EH (cell line): ENCODE measurements at places on chromosomes 11 and 22.

- peak; percentile 59 for DNase-seq
Observed at GRCh38 chr11:27116684-27117083, 76.1 kb downstream of the BBOX1 start.

GRCh38 chr11:98559961-98560360 is 460.8 kb upstream of the CNTN5 start:
- DNase-seq = no peak

DNA sequence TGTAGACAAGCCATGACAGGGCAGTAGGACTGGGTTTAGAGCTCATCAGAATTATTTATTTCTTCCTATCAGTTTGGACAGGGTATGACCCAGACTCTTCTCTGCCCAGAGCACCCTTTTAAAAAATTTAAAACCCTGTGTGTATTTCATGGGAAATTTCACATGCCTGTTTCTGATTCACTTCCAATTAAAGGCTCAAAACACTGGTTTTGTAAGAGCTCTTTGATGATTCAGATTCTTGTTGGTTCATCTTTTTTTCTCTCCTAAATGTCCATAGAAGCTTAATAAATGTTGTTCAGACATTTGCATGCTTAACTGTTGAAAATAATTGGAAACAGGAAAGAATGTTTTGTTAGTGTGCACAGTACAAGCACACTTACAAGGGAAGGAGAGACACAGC is 13.8 kb downstream of the FLI1 start:
- DNase-seq = peak; percentile 87

- no peak for DNase-seq
Observed at GRCh38 chr22:33766091-33766490, 154.2 kb downstream of the LARGE1 start.

- DNase-seq = peak; percentile 78
Observed at GRCh38 chr11:62108971-62109404, 14.8 kb upstream of the INCENP start.

- no peak for DNase-seq
Observed at GRCh38 chr22:49628391-49629260, 199.0 kb downstream of the BRD1 start.

DNA sequence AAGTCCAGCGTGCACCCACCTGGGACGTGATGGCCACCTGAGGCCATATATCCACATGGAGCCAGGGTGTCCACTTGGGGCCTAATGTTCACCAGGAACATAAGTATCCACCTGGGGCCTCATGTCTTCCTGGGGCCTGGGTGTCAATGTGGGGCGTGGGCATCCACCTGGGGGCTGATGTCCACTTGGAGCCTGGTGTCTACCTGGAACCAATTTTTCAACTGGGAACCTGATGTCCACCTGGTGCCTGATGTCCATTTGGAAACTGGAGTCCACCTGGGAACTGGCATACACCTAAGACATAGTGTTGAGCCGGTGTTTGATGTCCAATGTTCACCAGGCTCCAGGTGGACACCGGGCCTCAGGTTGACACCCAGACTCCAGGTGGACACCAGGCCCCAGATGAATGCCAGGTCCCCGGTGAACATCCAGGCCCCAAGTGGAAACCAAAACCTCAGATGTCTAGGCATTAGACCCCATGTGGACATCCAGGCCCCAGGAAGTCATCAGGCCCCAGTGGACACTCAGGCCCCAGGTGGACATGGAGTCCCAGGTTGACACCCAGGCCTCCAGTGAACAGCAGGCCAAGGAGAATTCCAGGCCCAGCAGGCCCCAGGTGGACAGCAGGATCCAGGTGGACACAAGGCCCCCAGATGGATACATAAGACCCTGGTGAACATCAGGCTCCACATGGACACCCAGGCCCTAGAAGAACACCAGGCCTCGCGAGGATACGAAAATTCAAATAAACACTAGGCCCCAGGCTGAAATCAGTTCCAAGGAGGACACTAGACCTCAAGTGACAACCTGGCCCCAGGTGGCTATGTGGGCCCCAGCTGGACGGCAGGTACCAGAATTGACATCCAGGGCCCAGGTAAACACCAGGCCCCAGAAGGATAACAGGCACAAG is 56.0 kb upstream of the SEPTIN5 start:
- DNase-seq = no peak

GRCh38 chr22:17257121-17258001 is 38.1 kb upstream of the ADA2 start:
- no peak for DNase-seq

DNA sequence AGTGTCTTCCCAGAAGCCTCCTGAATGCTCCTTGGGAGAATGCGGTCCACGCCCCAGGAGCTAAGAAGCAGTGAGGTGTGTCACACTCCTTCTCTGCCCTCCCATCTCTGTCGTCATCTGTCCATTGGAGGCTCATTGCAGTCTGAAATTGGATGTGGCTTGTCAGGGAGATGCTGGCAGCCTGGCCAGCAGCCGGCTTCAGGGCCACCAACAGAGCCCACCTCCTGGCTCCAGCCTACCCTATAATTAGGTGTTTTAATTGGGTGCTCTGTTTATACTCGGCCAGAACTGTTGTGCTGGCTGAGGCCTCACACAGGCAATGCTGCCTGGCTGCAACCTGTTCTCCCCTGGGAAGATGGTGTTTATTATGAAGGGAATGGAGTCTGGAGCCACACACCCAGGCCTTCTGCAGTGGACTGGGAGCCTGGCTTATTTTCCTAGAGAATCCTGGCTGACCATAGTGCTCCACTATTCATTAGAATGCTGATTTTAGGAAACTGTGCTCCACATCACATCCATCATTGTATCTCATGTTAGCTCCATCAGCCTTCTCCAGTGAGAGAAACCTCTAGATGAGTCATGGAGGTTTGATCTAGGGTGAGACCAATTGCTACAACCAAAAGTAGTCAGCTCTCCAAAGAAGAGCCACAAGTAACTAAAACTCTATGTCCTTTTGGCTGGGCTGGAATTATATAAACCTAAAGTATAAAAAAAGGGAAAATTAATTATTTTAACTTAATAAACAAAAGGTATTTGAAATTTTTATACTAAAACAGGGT is 86.8 kb upstream of the CRTAM start:
- peak; percentile 73 for DNase-seq

DNA sequence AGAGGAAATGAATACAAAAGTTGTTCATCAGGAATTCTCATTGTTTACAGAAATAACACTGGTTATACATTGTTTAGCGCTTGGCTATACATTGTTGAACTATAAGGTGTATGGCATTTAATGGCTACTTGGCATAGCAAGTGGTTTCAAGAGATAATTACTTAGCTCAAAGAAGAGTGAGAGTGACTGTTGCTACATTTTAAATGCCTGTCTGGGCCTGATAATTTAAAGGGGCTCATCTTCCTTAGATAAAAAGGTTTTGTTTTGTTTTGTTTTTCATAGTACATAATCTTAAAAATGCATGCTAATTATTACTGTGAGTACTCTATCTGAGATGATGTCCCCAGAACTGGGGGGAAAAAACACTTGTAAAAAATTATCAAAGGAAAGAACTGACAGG is 1.5 kb upstream of the SMPD1 start:
- DNase-seq = no peak

DNA sequence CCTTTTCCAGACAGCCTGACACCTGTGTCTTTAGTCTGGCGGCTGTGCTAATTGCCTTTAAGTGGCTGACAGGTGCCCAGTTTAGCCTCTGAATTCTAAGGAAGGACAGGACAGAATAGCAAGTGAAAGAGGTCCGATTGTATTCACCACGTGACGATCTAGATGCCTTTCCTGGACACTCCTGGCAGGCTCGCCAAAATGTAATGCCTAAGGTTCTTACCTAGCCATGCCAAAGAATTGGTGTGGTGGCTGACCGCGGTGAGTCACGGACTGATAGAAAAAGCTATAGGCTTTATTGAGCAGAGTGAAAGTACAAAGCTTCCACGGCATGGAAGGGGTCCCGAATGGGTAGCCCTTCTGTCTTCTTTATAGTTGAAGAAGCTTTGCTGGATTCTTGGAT is 26.7 kb downstream of the ANKRD42 start:
- no peak for DNase-seq

DNA sequence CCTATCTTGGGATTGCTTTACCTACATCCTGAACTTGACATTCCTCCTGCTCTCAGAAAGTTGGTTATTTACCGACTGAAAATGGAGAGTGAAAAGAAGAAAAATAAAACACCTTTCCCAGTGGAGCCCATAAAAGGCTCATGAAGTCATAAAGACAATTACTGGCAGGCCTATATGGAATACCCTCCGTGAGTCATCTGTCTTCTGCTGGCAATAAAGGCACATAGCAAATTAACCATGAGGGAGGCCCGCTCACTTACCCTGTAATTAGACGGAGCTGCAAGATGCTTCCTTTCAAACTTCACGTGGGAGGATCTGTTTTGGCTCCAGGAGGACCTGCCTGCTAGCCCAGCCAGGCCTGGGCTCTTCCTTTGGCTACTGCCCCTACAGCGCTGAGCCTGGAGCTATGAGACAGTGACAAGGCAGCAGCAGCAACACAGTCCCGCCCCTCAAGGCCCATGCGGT is 540.4 kb downstream of the BUD13 start:
- DNase-seq = no peak

DNA sequence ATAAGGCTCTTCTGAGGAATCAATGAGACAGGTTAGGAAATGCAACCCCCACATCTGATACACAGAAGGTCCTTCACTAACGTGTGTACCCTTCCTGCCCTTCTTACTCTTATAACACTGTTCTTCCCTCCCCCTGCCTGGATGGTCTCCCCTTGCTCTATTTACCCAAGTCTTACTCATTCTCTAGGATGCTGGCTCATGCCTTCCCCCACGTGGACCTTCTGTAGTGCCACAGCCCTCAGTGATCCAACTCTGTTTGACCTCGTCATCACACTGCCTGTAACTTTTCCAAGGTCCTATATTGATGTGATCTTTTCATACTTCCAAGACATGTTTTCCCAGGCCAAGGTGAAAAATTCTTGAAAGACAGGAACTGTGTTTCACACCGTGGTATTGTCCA is 79.8 kb downstream of the C11orf58 start:
- no peak for DNase-seq

GRCh38 chr11:120532832-120533196 is 21.3 kb downstream of the GRIK4 start:
- DNase-seq = no peak

DNA sequence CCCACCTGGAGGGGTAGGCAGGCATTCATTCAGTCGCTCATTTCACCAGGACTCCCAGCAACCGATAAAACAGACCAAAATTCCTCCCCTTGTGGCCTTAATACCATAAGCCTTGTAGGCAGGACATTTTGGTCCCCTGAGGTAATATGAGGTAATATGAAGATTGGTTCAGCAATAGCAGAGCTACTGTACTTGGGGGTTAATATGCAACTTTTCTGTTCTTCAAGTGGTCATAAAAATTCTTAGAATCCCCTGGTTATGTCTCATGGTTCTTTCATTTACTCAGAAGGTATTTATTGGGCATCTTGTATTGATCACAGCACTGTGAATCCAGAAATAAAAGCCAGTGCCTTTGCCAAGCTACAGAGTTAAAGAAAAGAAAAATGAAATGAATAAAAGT is 29.8 kb downstream of the SHISA8 start:
- DNase-seq = peak; percentile 46

DNA sequence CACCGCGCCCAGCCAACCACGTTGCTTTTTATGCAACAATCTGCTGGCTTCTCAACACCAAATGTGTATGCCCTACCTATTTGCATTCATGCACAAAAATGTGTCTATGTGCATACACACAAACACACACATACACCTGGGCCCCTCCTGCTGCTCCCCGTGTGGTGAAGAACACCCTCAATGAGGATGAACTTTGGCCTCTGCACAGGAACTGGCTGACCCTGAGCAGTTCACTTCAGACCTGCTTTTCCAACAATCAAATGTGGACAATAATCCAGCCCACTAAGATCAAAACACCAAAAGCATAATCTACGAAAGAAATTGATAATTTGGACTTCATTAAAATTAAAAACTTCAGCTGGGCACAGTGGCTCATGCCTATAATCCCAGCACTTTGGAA is 25.3 kb upstream of the SLC35C1 start:
- no peak for DNase-seq

DNA sequence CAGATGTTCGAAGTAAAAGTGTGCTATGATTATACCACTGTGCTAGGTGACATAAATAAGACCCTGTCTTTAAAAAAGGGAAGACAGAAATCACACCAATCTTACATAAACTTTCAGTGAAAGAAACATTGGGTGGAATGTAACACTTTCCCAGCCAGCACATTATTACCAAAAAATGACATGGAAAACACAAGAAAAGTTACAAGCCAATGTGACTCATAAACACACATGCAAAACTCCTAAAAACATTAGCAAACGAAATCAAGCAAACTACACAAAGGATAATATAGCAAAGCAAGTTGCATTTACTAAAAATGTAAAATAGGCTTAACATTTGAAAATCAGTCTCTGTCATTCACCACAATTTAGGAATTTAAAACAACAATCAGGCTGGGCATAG is 47.0 kb downstream of the SBF2 start:
- DNase-seq = peak; percentile 51

DNA sequence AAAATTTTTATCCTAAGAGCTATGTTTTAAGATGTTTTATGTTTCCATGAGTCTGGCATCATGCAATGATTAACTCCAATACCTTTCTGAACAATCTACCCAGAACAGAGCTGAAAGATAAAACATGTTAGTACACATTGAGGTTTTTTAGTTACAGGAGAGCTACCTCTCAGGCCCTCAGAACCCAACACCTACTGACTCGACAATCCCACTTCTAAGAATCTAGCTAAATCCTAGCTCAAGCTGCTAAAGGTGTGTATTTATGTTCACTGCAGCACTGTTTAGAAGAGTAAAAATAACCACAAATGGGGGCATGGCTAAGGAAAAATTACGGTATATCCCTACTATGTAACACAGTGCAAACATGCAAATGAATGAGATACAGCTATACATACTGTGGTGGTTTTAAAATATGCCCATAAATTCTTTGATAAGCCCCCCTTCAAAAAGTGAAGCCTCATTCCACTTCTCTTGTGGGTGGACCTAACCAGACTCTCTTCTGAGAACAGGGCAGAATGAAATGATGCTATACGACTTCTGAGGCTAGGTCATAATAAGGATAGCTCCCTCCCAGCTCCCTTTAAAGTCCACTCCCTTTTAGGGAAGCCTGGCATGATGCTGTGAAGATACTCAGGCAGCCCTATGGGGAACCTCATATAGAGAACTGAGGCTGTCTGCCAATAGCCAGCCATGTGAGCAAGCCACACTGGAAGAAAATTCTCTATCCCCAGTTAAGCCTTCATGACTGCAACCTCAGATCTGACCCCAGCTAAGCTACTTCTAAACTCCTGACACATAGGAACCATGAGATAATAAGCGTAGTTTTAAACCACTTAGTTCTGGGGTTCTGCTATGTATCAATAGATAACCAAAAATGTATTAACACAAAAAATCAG is 29.5 kb downstream of the TMEM123 start:
- no peak for DNase-seq

DNA sequence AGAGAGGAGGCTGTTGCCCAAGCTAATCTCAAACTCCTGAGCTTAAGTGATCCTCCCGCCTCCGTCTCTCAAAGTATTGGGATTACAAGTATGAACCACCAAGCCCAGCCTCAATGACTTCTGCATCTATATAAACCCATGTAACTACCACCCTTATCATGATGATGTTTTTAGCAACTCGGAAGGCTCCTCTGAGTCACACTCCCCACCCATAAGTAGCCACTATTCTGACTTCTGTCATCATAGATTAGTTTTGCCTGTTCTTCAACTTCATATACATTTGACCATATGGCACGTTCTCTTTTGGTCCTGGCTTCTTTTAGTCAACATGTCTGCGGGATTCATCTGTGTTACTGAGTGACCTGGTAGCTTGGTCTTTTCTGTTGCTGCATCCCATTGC is 6.4 kb upstream of the FOSL1 start:
- peak; percentile 48 for DNase-seq
